ENCODE measurements at places on chromosomes 4 and X.

DNA sequence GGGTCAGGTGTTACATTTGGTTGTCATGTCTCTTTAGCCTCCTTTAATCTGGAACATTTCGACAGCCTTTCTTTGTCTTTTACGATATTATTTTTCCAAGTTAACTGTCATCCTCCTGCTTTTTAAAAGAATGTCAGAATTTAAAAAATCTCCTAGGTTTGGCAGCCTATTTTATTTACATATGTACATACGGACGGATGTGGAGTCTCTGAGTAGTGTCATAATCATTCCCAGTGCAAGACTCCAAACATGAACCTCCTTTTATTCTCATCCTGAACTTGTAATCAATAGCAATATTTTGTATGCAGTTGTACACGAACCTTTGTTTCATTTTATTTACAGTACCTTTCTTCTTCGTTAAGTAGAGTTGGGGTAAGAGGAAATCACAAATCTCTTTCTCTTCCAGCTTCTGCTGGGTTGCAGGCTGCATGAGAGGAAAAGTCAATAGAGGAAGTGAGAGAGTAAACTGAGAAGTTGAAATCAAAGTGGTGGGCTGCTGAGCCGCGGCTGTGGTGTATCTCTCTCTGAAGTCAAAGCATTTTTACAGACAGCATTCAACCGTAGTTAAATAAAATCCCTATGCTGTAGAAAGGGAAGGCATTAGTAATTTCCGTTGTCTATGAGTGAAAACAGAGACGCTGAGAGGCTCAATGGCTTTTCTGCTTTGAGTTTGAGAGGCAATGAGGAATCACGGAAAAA, 53.9 kb upstream of the RPS6KA3 start:
- no peak for DNase-seq

- no peak for DNase-seq
Observed at GRCh38 chr4:8310306-8310705, 40.8 kb downstream of the HTRA3 start.

GRCh38 chr4:169048868-169049414, 38.9 kb upstream of the CBR4 start:
- no peak for DNase-seq

- DNase-seq: no peak
Observed at GRCh38 chr4:142292231-142292630, 553.9 kb downstream of the INPP4B start.

GRCh38 chr4:114495471-114495928, 103.1 kb upstream of the UGT8 start:
- no peak for DNase-seq

DNA sequence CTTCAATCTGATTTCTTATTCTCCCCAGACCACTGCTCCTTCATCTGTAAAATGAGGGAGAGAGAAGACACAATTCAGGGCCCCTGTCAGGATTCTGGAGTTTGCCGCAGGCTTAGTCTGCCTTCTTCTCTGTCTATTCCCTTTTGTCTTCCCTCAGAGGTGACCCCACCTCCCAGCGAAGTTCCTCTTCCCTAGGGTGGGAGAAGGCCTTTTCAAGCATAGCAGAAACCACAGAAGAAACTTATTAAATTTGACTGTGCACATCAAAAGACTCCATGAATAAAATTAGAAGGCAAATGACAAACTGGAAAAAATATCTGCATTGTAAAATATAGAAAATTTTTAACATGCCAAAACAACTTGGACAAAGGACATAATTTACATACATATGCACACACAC, 148.8 kb downstream of the HNRNPD start:
- DNase-seq: no peak

DNA sequence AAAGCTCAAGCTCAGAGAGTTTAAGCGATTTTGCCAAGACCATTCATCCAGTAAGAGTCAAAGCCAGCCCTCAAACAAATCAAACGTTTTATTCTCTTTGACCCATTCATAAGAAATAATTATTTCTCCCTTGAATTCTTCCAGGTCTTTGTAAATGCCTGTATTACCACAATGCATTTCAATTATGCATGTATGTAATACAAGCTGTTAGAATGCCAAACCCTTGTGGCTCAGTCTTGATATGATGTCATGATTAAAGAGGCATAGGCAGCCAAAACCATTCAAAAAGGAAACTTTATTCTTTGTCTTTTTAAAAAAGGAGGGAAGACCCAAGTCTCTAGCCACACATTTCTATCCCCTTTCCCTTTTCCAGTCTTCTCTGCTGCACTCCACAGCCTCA, 56.5 kb upstream of the PGM2 start:
- peak; percentile 60 for DNase-seq

DNA sequence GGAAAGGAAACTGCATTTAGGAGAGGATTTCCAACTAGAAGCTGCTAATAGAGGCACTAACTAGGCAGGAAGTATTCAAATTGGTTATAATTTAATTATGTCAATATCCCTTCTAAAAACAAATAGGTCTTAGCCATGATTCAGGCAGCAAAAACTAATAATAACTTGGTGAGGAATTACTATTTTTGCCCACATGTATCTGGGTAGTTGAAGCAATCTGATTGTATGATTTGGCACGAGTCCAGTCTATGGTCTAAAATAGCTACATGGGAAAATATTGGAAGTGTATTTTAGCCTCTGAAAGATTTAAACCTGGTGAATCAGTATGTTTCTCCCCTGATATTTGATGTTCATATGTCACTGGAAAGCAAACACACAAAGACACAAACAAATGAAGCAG, 62.2 kb downstream of the MFAP3L start:
- peak; percentile 18 for DNase-seq

GRCh38 chr4:184906480-184907097, 80.8 kb upstream of the ACSL1 start:
- no peak for DNase-seq

- no peak for DNase-seq
Observed at GRCh38 chr4:118843237-118843636, 7.3 kb upstream of the SEC24D start.

DNA sequence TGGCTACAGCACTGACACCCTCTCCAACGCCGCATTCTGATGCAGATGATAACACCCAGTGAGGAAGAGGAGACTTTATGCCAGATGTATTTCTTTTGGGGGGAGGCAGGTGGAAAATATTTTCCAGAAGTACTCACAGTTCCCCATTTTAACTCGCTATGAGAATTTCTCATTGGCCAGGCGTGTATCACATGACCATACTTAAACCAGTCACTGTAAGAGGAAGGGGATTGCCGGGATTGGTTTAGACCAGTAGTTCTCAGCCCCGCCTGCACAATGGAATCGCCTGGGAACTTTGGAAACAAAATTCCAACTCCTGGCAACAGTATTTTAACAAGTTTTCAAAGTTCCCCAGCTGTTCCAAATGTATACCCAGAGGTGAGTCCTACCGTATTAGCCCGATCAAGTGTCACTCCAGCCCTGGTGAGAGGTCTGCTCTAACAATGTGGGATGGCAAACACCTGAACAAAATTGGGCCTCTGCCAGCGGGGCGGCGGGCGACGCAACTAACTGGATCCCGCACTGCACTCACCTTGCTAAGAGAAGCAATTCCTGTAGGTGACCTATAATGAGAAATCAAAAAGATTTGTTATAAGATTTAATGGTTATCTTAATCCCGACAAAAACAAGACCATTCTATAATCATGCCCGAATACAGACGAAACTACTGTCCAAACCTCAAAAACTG, 2.9 kb upstream of the MSL3 start:
- no peak for DNase-seq

GRCh38 chr4:18611026-18611425, 589.5 kb upstream of the LCORL start:
- no peak for DNase-seq

DNA sequence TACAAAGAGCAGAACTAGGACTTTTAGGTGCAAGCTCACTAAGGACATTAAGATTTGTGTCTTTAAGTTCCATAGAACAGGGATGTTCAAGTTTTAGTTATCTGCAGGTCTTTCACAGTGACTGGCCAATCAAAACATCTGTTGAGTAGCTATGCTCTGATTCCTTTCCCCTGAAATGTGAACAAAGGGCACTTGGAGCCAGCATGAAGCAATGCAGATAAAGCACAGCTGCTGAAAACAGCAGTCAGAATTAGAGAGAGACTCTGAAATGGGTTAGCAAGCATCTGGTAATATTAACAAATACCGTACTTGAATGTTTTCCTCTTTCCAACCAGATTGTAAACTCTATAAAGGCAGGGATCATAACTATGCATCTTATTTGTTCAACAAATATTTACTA, 276.9 kb downstream of the RAB28 start:
- DNase-seq: no peak

DNA sequence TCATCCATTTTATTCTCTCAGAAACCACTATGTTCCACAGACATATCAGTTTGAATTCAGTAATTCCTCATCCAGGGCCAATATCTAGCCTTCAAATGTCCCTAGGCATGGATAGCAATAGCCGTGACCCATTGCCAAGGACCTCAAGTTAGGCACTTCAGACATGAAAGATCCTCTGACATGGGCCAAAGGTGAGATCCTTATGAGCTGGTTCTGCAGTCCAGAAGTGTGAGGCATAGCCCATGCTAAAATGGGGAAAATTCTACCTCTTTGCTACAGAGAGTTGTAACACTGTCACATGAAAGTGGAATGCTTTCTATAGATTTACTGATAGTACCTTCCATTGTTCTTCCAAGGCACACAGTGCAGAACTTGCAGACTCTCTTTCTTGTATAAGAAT, 349.7 kb upstream of the GALNT7 start:
- no peak for DNase-seq

GRCh38 chr4:126678618-126679017, 954.1 kb upstream of the INTU start:
- DNase-seq: no peak

GRCh38 chr4:148227147-148227546, 215.1 kb downstream of the NR3C2 start:
- DNase-seq: no peak

GRCh38 chrX:69083361-69083760, 81.9 kb downstream of the PJA1 start:
- DNase-seq: no peak

DNA sequence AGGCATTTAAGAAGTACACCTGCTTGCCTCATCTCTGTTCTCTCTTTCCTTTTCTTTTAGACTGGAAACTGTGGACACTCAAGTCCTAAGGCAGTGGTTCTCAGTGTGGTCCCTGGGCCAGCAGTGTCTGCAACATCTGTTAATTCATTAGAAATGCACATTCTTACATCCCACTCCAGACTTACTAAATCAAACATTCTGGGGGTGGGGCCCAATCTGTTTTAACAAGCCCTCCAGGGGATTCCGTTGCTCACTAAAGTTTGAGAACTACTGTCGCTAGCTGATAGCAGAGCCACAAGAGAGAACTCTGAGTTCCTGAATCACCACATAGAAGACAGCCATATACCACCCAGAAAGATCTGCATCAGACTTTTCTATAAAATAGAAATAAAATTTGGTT, 430.6 kb downstream of the BCOR start:
- DNase-seq: peak; percentile 59

DNA sequence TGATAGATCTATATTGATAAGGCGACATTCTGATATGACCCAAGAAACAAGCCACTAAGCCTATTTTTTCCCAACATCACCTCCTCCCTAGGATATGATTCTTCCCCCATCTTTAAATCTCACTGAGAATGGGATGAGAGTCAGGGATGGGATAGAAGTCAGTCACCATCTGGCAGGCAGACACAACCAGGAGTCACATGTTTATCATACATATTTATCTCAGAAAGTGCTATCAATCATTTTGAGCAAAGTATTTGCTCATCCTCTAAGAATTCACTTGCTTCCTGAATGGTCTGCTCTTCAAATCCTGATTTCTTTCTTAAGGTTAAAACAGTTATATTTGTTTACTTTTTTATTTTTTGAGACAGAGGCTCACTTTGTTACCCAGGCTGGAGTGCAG, 20.3 kb downstream of the DNAAF6 start:
- DNase-seq: no peak

DNA sequence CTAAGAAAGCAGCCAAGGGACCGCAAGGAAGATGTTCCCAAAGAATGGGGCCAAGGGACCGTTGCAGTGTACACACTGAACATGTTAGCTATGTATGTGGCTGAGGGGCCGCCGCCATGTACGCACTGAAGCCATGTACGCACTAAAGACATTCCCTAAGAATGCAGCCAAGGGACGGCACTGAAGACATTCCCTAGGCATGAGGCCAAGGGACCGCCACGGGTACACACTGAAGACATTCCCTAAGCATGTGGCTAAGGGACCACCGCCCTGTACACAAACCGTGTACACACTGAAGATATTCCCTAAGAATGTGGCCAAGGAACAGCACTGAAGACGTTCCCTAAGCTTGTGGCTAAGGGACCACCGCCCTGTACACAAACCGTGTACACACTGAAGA, 54.0 kb downstream of the DHRSX start:
- no peak for DNase-seq

- no peak for DNase-seq
Observed at GRCh38 chr4:4853371-4853823, 6.1 kb upstream of the MSX1 start.

- DNase-seq: no peak
Observed at GRCh38 chr4:164467493-164467892, 286.4 kb upstream of the SMIM31 start.

GRCh38 chrX:100994352-100995281, 25.1 kb downstream of the ARL13A start:
- peak; percentile 11 for DNase-seq

DNA sequence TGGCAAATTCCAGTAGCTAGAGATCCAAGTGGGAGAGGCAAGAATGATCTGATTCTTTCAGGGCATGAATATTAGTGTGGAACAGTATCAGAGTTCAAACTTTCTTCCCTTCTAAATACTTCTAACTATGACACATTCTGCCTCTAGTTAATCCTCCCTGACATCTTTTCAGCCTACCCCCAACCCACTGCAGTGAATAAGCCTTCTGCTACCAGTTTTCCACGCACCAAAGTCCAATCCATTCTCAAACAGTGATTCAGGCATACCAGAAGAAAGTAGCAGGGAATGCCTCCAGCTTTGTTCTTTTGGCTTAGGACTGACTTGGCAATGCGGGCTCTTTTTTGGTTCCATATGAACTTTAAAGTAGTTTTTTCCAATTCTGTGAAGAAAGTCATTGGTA, 155.4 kb upstream of the FTHL17 start:
- DNase-seq: peak; percentile 83

- no peak for DNase-seq
Observed at GRCh38 chr4:177718514-177718913, 276.3 kb upstream of the AGA start.

GRCh38 chr4:111434586-111434985, 710.7 kb upstream of the FAM241A start:
- peak; percentile 63 for DNase-seq

- DNase-seq: no peak
Observed at GRCh38 chr4:126361287-126361686, 1046.5 kb downstream of the FAT4 start.

DNA sequence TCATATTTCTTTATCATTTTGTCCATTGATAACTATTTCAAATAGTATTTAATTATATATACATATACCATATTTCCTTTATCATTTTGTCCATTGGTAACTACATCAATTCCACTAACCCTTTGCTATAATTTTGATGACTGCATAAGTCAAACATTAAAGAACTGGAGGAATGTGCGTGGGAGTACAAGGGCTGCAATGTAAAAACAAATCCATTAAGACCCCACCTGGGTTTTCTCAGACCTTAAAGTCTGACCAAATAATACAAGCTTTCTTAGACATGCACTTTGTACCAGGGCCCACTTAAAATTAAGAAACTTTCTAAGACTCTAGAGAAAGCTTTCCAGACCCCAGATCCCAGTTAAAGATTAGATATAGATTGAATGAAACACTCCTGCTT, 1622.4 kb upstream of the PCDH10 start:
- DNase-seq: no peak
